ENCODE measurements at places on chromosomes 5 and 9.

- DNase-seq, result no peak
Observed at GRCh38 chr9:77469515-77470231, 178.4 kb downstream of the GNA14 start.

- DNase-seq, result no peak
Observed at GRCh38 chr9:6645355-6646292, at the start of gene GLDC. Gene GLDC (minus strand): TSS chr9:6645729. CDS start chr9:6645499, 230 bp downstream.

GRCh38 chr9:131661568-131662288 lies 78.1 kb downstream of the RAPGEF1 start:
- DNase-seq, result no peak

DNA sequence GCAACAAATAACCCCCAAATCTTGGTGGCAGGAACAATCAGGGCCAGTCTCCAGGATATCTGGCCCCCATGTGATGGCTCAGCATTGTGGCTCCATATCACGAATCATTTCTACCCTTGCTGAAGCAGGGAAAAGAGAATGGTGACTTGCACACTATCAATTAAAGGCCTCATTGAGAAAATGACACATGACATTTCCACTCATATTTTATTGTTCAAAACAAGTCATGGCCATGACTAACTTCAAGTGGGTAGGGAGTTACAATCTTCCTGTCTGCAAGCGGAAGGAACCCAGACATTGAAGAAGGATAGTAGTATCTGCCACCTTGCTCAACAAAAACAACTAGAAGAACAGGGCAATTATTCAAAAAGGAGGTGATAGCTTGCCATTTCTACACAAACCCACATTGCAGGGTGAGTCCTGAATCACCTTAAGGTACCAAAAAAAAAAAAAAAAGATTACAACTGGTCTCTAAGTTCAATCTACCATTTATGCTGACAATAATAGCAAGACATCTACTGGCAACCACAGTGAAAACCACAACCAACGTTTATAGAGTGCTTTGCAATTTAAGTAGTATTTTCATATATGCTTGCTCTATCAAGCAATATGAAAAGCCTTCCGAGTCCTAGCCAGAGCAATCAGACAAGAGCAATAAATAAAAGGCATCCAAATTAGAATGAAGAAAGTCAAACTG lies 186.7 kb upstream of the DAPK1 start:
- no peak for DNase-seq

DNA sequence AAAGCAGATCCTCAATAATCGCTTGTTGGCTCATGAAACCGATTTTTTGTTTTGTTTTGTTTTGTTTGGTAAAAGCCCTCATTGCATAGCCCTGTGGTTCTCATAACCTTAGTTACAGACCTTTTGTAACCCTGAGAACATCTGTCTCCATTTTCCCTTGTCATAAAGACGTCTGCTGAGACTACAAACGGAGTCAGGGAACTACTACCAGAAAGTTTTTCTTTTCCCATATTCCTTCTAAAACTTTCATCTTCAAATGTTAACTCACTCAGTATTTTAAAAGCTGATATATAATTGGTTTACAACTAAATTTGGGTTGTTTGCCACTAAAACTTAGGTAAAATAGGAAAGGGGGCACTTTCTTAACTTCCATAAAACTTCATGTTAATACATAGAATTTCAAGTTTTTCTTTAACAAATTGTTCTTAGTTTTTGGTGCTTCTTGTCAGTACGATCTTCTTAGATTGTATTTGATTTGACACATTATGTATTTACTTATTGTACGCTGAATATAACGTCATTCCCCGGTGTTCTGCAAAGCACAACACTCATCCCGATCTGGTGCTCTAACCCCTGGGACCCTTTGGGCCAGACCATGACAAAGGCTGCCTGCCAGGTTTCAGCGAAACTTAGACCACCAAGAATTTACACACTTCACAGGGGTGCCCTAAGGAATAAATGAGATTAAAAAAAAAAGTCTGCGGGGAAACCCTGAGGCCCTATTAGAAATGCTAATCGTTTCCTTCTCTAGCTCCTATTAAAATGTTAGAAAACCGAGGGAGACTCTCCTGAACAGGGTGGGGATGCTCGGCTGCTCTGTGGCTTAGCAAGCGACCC lies 1.1 kb upstream of the ANP32B start:
- no peak for DNase-seq

GRCh38 chr5:86686046-86686445 lies 68.3 kb downstream of the COX7C start:
- DNase-seq, result no peak

DNA sequence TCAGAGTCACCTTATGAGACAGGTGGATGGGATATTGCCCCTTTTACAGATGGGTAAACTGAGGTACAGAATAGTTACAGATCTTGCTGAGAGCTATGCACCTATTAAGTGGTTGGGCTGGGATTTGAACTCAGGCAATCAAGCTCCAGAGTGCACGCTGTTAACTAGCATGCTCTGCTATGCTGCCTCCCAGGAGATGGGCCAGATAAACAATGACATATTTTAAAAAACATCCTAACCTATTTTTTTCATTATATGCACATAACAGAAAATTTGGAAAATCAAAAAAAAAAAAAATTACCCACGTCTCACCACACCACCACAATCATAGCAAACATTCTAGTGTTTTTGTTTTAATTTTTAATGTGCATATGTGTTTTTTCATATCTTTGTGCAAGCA lies 123.4 kb upstream of the STC2 start:
- DNase-seq, result no peak

- no peak for DNase-seq
Observed at GRCh38 chr5:61286446-61287132, 45.5 kb upstream of the ZSWIM6 start.

DNA sequence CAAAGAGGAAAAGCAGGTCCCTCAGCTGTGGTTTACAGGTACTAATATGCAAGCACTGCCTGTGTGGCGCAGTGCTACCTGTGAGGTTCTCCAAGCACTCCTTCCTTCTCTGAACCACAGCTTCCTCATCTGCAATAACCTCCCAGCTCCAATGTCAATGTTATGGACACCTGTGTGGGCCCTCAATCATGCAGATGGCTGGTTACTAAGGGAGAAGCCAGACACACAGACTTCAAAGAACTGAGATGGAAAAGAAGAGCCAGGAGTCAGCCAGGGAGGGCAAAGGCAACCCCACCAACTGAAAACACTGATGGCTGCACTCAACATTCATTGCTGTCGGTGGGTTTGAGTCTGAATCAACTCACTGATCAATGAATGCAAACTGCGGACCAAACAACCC lies 77.7 kb downstream of the NR6A1 start:
- DNase-seq, result no peak

- DNase-seq, result no peak
Observed at GRCh38 chr9:117091529-117091928, 323.3 kb downstream of the ASTN2 start.

- DNase-seq, result peak; percentile 47
Observed at GRCh38 chr9:127555840-127556820, 55.9 kb upstream of the STXBP1 start.

- DNase-seq, result no peak
Observed at GRCh38 chr5:53114988-53115387, 5.4 kb upstream of the MOCS2 start.

- no peak for DNase-seq
Observed at GRCh38 chr5:132819468-132819867, 6.4 kb downstream of the SOWAHA start.

GRCh38 chr9:78691542-78691941 lies 394.6 kb downstream of the PSAT1 start:
- no peak for DNase-seq

DNA sequence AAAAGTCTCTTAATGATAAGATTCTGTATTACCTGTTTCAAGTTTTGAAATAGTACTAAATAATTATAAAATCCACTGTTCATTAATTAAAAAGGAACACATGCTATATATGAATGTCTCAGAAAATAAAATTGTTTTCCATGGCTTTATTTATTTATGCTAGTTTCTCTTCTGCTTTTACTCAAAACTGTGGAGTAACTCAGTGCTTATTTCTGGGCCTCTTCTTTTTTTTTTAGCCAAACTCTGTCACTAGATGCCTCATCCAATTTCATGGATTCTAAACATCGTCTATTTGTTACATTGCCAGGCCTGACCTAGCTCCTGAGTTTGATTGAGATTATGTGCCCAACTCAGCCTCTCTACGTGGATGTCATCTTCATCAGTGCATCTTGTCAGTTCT lies 1509.7 kb downstream of the MAT2B start:
- no peak for DNase-seq

GRCh38 chr9:3398232-3398648 lies 127.6 kb downstream of the RFX3 start:
- DNase-seq, result no peak

- no peak for DNase-seq
Observed at GRCh38 chr9:80797831-80798688, 891.3 kb downstream of the TLE1 start.

DNA sequence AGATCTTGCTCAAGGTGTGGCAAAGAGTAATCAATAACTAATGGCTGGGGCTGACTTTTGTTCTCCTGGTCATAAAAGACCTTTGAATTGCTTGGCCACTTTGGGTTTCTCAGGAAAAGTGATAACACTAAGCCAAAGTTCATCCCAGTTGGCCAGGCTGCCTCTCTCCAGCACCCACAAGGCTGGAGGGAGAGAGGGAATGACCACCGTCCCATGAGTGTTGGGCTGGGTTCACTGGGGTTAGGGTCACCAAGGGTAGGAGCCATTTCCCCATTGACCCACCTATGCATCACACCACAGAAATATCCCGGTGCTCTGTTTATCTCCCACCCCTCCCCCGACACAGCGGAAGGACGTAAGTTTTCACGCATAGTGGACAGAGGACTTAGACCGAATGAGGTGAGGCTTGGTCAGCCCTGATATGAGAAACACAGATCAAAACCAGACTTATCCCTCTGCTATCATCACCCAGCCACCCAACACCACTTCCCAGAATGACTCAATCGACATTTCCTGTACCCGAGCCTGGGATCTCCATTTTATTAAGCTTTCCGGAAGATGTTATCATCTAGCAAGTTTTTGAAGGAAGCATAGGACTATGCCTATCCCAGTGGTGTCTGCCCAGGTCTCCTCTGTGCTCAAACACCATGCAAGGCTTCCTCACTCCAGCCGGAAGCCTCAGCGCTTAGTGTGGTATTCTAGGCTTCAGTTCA lies 27.0 kb upstream of the PPARGC1B start:
- DNase-seq, result no peak

GRCh38 chr9:77162366-77162765 lies 15.0 kb upstream of the VPS13A start:
- no peak for DNase-seq

- no peak for DNase-seq
Observed at GRCh38 chr5:59704936-59705335, 188.6 kb downstream of the PDE4D start.

DNA sequence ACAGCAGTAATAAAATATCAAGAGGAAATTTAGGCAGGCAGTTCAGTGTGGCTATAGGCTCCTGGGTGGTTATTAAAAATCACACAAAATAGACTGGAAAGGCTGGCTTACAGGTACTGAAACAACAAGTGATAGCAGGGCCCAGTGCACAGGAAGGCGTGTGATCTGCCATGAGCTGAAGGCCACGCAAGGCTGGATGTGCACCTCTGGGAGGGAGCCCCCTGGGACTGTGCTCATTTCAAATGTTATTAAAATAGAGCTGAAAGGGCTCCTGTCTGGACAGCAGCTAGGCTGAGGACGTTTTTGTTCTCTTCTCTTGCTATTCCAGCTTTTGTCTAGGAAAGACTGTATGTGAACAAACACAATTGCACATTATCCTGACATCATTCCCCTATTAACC lies 324.3 kb upstream of the RFX3 start:
- DNase-seq, result no peak

GRCh38 chr9:114691046-114691955 lies 9.3 kb upstream of the TEX48 start:
- peak; percentile 89 for DNase-seq

DNA sequence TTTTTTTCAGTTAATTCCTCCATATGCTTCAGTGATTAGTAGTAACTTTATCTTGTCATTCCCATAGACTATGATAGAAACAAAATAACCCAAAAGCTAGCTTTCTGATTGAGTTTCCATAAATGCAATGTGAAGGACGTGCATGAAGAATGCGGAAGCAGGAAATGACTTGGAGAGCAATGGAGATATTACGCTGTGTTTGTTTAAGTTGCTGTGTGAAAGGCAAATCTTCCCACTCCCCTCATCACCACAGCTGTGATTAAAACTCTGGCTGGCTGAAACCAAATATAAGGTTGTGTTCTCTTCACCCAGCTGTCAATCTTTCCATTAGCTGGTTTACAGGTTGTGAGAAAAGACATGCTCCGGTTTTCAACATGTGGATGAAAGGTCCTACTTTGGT lies 83.9 kb downstream of the NR2F1-AS1 start:
- no peak for DNase-seq

- no peak for DNase-seq
Observed at GRCh38 chr9:99431103-99431502, 209.0 kb downstream of the SEC61B start.

- no peak for DNase-seq
Observed at GRCh38 chr5:102594192-102594591, 95.4 kb upstream of the SLCO6A1 start.

DNA sequence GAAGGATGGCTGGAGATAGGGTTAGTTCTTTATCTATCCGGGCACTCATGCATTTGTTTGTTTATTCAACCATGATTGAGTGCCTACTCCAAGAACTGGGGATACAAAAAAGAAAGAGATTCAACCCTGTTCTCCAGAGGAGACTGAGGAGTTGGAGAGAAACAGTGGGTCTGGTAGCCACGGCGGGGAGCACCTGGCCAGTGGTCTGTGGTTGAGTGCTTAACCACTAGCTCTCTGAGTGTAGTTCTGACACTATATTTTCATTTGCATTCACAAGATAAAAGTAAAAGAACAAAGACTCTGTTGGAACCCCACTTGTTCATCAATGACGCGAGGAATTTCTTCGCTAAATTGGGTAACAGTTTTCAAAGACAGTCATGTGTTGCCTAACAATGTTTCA lies 295.5 kb upstream of the MSX2 start:
- no peak for DNase-seq

GRCh38 chr5:74649421-74649973 lies 9.0 kb upstream of the ENC1 start:
- DNase-seq, result no peak

- DNase-seq, result no peak
Observed at GRCh38 chr5:95060098-95060497, 224.8 kb downstream of the MCTP1 start.

DNA sequence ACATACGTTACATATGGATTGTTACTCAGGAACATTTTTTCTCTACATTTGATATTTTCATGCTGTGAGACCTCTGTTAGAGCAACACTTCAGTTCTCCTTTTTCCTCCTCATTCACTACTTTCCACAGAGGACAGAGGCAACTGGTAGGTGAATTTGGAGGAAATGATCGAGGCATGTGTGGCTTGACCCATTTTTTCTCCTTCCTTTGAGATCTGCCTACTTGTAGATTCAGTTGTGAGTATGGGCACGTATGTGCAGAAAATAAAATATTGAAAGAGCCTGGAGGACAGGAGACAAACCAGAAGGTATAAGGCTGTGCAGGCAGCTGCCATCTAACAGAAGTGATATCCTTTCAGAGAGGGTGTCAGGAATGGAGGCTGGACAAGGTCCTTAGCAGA lies 19.2 kb upstream of the KIF2A start:
- DNase-seq, result no peak

GRCh38 chr5:153985498-153985897 lies 53.2 kb downstream of the FAM114A2 start:
- no peak for DNase-seq
